COR-L47 (cell line): ENCODE measurements at places on chromosomes 1 and 21.

DNA sequence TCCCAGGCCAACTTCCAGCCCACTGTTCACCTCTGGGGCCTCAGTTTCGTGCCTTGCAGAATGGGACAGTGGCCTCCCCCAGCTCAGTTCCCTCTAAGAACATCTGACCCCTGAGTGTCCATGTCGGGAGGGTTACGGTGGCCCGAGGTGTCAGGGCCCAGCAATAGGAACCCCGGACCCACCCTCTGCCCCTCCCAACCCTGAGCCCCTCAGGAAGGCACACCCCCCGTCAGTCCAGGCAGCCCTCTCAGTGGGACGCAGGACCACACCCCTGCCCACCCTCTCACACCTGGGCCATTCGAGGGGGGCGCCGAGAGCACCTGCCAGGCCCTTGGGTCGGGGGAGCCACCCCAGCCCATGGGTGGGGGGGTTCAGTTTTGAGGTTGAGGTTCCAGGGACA is 447 bp downstream of the TTC34 start:
- no peak for DNase-seq

DNA sequence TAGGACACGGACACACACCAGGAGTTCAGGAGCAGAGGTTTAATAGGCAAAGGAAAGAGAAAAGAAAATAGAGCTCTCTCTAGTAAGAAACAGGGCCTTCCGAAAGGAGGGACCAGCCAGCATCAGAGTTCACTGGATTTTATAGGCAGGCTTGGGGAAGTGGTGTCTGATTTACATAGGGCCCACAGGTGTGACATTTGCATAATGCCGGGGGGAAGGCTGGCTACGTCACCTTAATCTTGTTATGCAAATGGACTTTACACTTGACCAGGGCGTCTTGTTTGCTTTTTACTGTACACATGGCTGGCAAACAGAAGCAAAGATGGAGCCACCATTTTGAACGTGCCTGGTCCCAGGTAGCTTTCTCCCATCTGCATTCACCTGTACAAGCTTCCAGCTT is at the start of gene OR14A16:
OR14A16 (minus strand) TSS at position 97 of the 400 bp plus-strand sequence. CDS start 8,390 bp downstream, outside the sequence.
- DNase-seq = no peak

- DNase-seq = no peak
Measured at GRCh38 chr1:109768820-109769219, 5.1 kb upstream of the EPS8L3 start.

DNA sequence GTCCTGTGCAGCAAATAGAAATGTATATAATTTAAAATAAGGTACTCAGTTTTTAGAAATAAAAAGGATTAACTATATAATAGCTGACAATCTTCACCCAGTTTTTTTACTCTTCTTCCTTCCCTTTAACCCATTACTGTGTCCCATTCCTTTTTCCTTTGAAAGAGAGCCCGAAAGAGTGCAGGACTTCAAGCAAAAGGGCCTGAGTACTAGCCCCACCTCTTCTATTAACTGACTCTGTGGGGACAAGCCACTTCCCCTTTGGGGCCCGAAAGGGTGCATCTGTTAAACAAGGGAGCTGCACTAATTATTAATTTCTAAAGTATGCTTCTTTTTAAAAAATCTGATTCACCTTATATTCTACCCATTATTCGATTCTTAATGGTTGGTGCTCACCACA is 3.3 kb downstream of the USP24 start:
- DNase-seq = no peak

- no peak for DNase-seq
Measured at GRCh38 chr1:33902486-33903209, 38.8 kb downstream of the HMGB4 start.

- no peak for DNase-seq
Measured at GRCh38 chr1:225565847-225566246, 87.1 kb downstream of the ENAH start.

GRCh38 chr1:26938004-26938658 is 16.6 kb downstream of the NUDC start:
- no peak for DNase-seq

DNA sequence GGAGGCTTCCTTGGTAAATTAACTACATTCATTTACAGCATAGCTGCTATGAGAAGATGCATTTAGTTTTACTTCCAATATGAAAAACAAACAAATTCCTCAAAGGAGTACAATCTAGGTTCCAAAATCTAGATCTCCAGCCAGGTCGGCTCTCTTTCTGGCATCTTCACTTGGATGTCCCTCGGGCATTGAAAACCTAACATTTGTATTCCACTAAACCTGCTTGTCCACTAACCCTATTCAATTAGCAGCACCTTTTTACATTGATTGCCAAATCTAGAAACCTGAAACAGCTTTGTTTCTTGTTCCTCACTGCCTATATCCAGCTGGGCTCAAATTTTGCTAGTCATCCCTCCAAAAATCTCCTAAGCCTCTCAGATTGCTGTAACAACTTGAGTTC is 14.3 kb upstream of the CXADR start:
- DNase-seq = no peak

GRCh38 chr1:158295791-158296190 is 6.1 kb downstream of the CD1C start:
- no peak for DNase-seq

DNA sequence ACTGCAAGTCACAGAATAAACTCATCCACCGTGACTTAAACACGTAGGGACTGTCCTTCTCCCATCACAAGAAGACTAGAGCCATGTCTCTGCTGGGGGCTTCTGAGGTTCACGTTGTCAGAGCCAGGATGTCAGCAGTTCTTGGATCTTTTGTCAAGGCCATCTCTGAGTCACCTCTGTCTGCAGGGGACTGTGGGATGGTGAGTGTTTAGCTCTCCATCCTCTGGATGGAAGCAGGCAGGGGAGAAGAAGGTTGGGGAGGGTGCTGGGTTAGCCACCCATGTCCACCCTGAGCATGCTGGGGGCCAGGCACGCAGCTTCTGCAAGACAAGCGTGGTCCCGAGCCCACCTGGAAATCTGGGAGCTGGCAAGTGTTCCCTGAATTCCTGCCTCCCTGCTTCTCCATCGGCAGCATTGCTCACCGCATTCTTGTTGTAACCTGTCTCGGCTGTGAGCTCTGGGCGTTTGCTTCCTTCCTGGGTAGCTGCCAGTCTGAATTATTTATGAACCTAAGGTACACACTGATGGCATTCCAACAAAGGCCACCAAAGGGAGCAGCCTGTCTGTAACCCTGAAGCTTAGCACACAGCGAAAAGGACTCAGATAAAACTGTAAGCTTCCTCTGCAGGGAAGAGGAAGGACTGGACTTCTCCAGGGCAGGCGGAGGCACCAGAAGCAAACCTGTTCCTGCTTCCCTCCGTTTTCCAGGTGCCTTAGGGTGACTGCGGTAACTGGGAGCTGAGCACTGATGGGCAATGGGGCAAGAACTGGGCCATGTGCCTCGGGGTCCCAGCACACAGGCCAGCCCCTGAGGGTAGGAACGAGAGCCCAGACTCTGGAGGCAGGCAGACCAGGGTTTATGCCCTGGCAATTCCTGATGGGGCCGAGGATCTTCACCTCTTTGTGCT is 88.6 kb downstream of the RIPK4 start:
- peak; percentile 66 for DNase-seq

DNA sequence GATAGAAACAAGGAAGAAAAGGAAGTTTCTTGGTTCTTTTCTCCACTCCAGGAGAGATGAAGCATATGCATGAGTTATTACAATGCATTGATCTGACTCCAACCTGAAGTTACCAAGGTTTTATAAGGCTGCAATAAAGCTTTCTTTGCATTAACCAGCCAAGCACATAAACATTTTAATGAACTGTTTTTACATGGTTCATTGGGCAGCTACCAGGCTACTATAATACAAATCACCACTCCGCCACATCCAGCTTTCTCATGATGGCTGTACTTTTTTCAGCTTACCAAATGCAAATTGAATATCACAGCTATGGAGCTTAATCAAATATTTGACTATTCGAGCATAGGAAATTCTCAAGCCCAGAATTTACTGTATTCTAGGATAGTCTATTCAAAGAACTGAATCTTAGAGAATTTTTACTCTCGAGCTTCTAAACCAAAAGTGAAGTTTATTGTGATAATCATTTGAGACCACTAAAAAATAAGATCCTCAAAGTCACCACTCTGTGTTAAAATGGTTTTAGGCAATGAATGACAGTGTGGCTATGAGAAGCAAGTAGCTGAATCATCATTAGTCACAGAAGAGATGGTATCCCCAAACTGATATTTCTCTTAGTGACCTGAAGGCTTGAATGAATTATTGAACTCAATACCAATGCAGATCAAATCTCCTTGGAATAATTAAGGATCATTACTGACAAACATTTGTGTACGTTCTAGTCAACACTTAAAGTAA is 58.6 kb upstream of the ZNF281 start:
- DNase-seq = no peak

GRCh38 chr1:241167121-241167630 is 189.8 kb downstream of the RGS7 start:
- peak; percentile 62 for DNase-seq

DNA sequence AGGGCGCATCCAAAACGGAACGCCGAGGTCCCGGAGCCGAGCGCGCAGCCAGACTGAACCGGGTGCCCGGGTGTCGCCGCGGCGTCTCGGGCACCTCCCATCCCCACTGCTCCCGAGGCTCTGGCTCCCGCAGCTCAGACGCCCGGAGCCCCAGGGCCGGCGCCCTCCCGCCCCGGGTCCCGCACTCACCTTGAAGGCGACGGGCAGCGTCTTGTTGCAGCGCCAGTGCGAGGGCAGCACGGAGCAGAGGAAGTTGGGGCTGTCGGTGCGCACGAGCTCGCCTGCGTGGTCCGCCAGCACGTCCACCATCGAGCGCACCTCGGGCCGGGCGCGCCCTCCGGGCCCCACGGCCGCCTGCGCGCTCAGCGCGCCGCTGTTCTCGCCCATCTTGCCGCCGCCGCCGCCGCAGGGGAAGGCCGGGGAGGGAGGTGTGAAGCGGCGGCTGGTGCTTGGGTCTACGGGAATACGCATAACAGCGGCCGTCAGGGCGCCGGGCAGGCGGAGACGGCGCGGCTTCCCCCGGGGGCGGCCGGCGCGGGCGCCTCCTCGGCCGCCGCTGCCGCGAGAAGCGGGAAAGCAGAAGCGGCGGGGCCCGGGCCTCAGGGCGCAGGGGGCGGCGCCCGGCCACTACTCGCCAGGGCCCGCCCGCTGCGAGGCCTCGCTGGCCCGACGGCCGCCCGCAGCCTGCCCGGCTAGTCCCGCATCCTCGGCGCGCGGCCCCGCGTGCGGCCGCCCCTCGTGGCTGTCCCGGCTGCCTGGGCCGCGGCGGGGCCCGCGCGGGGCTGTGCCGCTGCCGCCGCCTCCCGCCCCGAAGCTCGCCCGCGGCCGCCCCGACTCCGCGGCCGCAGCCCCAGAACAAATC is 447 bp downstream of the RUNX3 start:
- no peak for DNase-seq

- DNase-seq = no peak
Measured at GRCh38 chr1:206415942-206416341, 54.3 kb upstream of the IKBKE start.

DNA sequence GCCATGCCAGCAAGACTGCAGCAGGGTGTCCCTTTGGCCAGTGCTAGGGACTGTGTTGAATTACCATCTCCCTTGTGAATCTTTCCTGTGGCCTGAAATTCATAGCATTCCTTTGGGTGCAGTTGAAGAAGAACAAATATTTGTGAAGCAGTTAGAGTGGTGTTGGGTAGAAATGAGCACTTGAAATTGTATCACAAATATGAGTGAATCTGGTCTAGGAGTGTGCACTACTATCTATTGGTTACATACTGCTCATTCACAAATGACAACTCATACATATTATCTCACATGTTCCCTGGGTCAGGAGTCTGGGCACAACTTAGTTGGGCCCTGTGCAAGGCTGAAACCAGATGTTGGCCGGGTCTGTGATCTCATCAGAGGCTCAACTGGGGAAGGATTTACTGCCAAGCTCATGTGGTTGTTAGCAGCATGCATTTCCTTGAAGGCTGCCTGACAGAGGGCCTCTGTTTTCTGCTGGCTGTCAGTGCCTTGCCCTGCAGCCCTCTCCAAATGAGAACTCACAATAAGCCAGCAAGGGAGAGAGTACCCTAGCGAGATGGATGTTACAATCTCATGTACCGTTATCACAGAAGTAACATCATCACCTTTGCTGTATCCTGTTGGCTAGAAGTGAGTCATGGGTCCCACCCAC is 23.8 kb downstream of the AJAP1 start:
- no peak for DNase-seq

- no peak for DNase-seq
Measured at GRCh38 chr1:213623064-213623581, 364.6 kb upstream of the PROX1 start.

DNA sequence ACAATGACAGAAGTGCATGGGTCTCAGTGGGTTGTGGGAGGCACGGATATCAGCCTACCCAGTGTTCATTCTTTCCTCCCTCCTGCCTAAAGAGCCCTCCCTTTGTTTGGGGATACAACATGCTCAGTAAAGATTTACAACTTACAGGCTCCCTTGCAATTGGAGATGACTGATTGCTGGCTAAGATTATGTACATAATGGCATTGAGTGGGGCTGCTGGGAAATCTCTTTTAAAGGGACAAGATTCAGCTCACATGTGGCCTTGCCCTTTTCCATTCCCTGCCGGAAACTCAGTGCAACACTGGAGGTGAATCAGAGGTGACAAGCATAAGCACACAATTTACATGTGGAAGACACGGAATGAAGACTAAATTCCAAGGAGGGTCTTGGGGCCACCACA is 83.7 kb upstream of the CHRM3 start:
- DNase-seq = no peak

DNA sequence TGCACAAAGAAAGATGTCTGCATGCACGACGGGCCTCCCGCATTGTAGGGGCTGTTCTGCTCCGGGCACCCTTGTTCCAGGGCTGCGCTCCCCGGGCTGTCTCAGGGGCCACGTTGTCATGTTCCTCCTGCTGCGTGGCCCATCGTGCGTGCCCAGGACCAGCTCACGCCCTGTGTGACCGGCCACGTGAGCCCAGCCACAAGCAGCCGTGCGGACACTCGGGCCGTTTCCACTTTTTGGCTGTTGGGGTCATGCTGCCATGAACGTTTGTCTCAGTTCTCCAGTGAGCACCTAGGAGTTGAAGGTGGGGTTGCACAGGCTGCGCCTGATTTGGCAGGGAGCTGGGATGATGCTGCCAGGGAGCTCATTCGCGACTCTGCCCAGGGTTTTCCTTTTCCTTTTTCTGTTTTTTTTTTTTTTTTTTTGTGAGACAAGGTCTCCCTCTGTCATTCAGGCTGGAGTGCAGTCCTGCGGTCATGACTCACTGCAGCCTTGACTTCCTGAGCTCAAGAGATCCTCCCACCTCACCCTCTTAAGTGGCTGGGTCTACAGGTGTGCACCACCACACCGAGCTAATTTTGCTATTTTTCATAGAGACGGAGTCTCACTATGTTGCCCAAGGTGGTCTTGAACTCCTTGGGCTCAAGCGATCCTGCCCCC is 17.4 kb downstream of the PDXK start:
- no peak for DNase-seq

DNA sequence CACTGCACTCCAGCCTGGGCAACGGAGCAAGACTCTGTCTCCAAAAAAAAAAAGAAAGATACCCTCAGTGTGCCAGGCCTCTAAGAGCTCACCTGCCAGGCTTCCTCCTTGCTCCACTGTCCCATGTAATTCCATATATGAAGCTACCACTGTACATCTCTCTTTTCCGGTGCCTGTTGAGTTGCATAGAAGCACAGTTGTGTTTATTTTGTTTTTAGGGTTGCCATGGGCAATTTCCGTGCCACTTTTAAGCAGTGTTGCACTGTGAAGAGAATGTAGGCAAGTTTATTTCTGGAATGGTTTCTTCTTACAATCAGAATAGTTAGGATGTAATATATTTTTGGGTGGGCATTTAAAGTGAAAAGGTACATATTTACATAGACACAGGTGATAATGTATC is 23.3 kb downstream of the MR1 start:
- no peak for DNase-seq

GRCh38 chr1:156276966-156277381 is 5.7 kb downstream of the SMG5 start:
- no peak for DNase-seq

GRCh38 chr1:11238311-11238710 is 24.0 kb downstream of the MTOR start:
- no peak for DNase-seq
